ENCODE measurements at places on chromosomes 7 and 10.

GRCh38 chr10:62048919-62049623 is 147.6 kb downstream of the ARID5B start:
- DNase-seq: peak; percentile 99

- DNase-seq: no peak
These were observed 11.4 kb downstream of the CDK6 start for GRCh38 chr7:92824901-92825480.

DNA sequence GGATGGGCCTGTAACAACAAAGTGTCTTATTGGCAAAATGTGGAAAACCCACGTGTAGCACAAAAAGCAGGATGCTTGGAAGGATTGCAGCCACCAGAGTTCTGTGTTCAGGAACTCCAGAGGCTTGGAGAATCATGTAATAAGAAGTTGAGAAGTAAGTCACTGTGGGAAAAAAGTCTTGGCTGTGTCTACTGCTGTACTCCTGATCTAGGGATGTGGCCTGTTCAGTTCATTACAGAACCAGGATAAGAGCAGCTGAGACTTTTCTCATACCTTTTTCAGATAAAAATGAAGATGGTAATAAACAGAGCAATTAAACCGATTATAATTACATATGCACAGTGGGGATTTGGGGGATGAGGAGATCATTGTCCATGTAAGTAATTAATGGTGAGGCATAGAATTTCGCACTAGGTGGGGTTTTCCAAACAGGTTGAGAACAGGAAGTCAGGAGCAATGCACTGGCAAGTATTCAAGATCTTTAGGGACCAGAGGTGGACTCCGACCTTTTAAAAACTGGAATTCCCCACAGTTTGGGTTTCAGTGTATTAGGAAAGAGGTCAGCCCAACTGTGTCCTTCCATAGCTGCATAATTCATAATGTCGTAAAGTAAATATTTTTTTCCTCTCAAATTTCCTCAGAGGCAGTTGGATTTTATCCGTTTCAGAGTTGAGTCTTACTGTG is 281.7 kb downstream of the FRMD4A start:
- peak; percentile 60 for DNase-seq

GRCh38 chr7:133051066-133051465 is 30.8 kb downstream of the CHCHD3 start:
- peak; percentile 11 for DNase-seq

DNA sequence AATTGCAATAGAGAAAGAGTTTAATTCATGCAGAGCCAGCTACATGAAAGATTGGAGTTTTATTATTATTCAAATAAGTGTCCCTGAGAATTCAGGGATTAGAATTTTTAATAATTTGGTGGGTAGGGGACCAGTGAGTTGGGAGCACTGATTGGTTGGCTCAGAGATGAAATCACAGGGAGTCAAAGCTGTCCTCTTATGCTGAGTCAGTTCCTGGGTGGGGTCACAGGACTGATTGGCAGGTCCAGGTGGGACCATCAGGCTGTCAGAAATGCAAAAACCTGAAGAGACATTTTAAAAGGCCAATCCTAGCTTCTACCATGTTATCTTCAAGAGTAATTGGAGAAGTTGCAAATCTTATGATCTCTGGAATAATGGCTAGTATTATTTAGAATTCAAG is 56.0 kb upstream of the KAT6B start:
- no peak for DNase-seq

DNA sequence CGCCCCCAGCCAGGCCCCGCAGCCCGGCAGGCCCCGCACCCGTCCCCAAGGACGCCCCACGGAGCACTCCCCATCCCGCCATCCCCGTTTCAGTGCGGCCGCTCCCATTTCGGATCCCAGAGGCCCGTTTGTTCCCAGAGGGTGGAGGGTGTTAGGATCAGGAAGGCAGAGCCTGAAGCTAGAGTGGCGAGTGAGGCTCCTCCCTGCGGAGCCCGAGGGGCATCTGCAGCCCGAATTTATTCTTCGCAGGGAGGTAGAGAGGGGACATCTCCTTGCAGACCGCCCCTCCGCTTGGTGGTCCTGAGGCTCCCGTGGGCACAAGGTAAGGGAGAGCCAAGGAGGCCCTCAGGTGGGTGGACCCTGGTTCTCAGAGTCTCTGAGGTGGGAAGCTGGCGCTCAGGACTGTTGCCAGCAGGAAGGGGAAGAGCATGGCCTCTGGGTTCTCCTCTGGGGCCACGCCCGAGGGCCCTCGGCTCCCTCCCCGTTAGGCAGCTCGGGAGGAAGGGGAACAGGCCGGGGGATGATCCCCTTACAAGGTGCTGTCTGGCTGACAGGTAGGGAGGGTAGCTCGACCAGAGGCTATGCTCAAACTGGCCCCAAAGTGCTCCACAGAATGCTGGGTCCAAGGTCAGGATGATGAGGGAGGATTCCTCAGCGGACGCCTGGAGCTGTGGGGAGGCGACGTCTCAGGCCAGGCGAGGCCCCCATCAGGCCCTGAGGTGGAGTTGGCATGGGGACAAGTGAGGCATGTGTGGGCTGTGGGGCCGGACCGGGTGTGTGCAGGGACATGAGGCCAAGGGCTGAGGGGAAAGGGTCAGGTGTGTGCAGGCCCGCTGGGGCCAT is 17.4 kb downstream of the POLL start:
- no peak for DNase-seq

DNA sequence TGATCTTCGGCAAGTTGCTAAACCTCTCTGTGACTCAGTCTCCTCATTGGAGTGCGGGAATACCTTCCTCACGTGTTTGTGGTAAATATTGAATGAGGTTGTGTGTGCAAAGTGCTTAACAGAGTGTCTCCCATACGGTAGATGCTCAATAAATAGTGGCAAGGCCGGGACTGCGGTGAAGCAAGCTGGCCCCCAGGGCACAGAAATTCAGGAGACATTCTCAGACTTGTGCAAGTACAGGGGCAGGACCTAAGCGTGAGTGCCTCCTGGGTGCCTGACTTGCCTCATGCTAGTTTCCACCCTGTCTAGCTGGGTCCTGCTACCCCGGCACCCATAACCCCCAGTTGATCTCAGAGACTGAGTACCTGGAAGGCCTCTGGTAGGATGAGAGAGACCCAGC is 97.8 kb downstream of the CDH23 start:
- no peak for DNase-seq

DNA sequence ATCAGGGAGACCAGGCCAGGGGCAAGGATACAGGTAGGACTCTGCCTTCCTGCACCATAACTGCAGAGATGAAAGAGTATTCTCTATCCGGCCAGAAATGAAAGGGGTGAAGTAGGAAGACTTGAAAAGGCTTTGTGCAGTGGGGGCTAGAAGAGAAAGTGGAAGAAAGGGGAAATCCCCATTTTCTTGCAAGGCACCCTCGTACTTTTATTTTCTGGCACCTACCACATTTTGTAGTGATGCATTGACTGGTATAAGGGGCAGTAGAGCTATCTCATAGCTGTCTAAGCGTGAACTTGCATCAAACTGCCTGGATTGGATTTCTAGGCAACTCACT is 752 bp upstream of the CAMK2G start:
- no peak for DNase-seq

GRCh38 chr7:111820621-111821020 is 258.3 kb upstream of the IMMP2L start:
- DNase-seq: no peak

- no peak for DNase-seq
These were observed 416.3 kb upstream of the COBL start for GRCh38 chr7:51732951-51733350.

GRCh38 chr7:107045195-107045960 is 873 bp downstream of the PRKAR2B start:
- DNase-seq: no peak

DNA sequence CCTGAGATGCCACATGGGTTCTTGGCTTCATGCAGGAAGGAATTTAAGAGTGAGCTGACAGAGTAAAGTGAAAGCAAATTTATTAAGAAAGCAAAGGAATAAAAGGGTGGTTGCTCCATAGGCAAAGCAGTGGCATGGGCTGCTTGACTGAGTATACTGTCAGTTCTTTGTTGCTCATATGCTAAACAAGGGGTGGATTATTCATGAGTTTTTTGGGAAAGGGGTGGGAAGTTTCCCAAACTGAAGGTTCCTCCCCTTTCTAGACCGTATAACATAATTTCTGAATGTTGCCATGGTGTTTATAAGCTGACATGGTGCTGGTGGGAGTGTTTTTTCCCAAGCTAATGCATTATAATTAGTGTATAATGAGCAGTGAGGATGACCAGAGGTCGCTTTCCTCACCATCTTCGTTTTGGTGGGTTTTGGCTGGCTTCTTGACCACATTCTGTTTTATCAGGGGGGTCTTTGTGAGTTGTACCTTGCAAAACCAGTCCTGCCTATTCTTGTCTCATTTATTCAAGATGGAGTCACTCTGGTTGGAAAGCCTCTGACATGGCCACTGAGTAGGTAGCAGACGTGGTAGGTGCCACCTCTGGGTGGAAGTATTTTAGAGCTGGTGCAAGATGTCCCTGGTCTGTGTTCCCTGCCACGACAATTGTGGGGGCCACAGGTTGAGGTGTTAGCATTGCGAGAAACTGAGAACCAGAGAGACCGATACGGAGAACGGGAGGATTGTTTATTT is 107.5 kb upstream of the SDK1 start:
- no peak for DNase-seq

- no peak for DNase-seq
These were observed 54.6 kb downstream of the ASB4 start for GRCh38 chr7:95540366-95540765.

- peak; percentile 68 for DNase-seq
These were observed 3.2 kb upstream of the NCOA4 start for GRCh38 chr10:46033602-46034011.

DNA sequence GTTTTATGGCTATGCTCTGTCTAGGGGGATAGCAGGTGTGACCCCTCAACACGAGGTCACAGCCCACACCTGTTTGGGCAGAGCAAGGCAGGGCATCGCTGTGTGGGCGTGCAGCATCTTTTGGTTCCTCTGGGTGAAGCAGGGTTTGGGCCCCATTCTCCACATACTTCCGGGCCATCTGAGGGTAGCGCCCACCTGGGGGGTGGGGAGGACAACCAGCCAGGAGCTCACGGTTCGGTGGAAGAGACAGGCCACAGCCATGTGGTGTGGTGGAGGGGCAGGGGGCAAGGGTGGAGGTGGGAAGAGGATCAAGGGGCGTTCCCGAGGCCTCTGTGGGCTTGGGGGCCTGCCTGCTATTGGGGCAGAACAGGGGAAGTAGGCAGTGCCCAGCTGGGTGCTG is 2.4 kb downstream of the SH2B2 start:
- DNase-seq: no peak

- DNase-seq: peak; percentile 55
These were observed 158.8 kb downstream of the TWIST1 start for GRCh38 chr7:18958627-18959026.

- no peak for DNase-seq
These were observed 41.7 kb downstream of the ZNF25 start for GRCh38 chr10:37934791-37935190.

DNA sequence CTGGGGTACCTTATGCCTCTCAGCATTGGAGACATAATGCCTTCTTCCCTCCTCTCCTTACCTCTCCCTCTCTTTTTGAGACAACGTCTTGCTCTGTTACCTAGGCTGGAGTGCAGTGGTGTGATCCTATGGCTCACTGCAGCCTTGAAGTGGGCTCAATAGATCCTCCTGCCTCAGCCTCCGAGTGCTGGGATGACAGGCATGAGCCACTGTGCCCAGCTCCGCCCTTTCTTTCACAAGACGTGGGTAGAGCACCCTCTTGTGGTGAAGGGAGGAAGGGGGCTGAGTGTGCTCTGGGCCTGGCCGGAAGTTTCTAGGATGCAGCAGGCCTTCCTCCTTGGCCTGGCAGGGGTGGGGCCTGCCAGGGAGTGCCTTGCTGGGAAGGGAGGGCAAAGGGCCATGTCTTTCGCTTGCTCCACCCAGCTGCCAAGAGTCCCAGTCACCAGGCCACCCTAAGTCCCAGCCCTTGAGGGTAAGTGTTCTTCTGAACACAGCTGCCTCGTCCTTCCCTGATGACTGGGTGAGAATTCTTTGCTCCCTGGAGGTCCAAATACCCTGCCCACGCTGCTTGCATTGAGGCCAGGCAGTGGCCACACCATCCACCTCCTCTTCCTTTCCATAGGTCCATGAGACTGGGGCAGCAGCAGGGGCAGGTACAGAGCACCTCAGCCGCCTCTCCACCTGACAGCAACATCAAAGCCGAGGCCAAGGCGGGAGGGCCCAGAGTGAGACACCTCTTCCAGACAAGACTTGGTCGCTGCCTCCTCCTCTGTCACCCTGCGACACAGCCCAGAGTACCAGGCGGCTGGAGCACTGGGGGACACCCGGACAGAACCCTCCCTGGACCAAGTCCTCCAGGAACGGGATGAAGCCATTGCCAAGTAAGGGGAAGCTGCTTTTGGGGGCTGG is 3.7 kb downstream of the ABHD11 start:
- peak; percentile 94 for DNase-seq

GRCh38 chr7:20449176-20449575 is 118.5 kb downstream of the ITGB8 start:
- DNase-seq: no peak

GRCh38 chr10:104337985-104338735 is at the start of gene ITPRIP:
Gene ITPRIP, minus strand, starts transcription at chr10:104338465. Its CDS starts 22,414 bp downstream, at chr10:104316051.
- peak; percentile 81 for DNase-seq

GRCh38 chr10:33114451-33114952 is 156.5 kb upstream of the ITGB1 start:
- peak; percentile 42 for DNase-seq

DNA sequence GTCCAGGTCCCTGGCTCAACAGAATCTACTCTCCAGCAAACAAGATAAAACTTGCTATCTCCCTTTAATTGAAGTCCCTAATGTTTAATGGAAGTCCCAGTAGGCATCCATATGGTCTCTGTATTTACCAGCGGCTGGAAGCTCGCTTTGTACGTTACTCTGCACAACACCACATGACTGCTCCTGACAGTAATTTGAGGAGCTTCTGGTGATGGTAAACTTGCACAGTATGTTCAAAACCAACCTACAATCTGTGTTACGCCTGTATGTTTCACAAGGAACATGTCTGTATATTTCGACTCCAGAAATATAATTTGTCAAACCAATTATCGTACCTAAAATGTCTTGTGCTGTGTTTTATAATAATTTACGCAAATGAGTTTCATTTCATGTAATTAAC is 4.4 kb upstream of the TECPR1 start:
- no peak for DNase-seq

- peak; percentile 88 for DNase-seq
These were observed 64.0 kb upstream of the TRIM8 start for GRCh38 chr10:102580230-102580629.

DNA sequence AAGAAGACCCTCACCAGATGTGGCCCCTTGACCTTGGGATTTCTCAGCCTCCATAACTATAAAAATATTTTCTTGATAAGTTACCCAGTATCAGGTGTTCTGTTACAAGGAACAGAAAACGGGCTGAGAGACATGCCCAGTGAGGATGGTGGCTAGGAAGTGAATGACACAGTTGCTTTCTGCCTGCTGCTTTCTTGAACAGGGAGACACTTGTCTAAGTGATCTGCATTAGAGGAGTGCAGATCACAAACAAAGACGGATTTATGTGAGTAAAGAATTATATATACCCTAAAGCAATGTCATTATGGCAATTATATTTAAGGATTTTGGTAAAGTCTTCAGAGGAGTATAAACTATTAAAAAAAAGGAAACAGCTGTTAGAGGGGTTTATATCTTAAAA is 169.2 kb upstream of the AHR start:
- DNase-seq: no peak

All from fibroblast of gingiva (primary cell).